ENCODE measurements at places on chromosomes 4 and X.

GRCh38 chrX:68355629-68355920 lies 77.7 kb downstream of the OPHN1 start:
- DNase-seq = no peak

GRCh38 chr4:155722816-155723499 lies 35.9 kb upstream of the GUCY1B1 start:
- no peak for DNase-seq

- no peak for DNase-seq
These were observed 19.3 kb downstream of the DMP1 start for GRCh38 chr4:87669373-87669772.

GRCh38 chr4:73710094-73710493 lies 30.3 kb upstream of the CXCL8 start:
- no peak for DNase-seq

DNA sequence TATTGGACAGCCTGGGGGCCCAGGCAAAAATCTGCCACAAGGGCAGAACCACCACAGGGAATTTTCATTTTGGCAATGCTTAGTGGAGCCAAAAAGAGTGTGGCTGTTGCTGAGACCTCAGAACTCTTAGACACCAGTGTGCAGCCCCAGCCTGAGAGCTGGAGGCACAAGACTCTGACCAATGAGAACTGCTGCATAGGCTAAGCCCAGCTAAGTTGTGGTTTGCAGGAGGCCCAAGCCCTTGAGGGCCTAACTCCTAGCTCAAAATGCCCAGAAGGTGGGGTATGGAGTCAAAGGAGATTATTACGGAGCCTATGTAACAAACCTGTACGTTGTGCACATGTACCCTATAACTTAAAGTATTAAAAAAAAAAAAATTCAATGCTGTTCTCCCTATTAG lies 296.7 kb downstream of the TRAM1L1 start:
- DNase-seq = no peak

DNA sequence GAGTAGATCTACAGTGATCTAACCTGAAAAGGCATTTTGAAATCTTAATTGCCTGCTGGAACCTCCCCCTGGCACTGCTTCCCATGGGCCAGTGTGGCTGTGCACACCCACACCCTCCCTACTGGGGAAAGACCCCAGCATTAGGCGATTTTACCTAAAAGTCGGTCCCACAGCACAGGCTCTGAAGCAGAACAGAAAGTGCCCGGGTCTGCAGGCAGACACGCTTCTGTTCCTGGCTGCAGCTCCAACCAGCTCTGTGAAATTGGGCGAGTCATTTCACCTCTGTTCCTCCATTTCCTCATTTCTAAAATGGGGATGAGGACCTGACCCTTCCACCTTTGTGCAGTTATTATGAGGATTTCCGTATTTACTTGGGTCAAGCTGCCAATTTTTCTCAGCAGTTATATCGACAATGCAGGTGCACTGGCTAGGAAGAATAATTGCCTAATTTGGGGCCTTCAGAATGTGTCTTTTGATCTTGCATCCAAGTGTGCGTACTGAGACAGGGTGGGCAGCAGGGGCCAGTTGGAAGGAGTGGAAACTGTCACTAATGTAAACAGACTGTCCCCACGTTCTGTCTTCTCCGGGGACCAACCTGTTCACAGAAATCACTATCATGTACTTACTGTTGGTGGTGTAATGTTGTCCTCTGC lies 7.1 kb downstream of the KLF3 start:
- no peak for DNase-seq

DNA sequence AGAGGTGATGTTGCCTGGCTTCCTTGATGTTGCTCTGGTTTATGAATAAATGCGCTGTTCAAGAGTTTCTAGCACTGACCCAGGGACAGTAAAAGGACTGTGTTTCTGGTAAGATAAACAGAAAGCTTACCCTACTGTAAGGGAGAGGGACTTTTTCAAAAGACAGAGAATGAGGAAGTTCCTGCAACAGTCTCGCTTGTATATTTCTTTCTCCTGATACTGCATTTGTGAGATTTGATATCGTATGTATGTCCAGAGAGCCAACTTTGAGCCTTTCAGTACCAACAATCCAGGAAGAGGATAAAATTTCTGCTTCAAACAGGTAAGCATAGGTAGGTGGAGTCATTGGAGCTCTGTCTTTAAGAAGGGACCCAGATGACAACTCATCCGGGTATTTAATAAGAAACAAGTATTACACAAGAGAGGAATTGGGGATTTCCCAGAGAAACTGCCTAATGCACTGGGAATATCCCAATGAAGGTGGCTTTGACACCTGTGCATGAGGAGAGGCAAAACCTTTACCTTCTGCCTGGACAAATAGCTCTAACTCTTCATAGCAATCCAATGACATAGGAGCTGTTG lies 773 bp downstream of the DAPP1 start:
- no peak for DNase-seq

- DNase-seq = no peak
These were observed 727.6 kb upstream of the MAGEB2 start for GRCh38 chrX:29487714-29488113.

DNA sequence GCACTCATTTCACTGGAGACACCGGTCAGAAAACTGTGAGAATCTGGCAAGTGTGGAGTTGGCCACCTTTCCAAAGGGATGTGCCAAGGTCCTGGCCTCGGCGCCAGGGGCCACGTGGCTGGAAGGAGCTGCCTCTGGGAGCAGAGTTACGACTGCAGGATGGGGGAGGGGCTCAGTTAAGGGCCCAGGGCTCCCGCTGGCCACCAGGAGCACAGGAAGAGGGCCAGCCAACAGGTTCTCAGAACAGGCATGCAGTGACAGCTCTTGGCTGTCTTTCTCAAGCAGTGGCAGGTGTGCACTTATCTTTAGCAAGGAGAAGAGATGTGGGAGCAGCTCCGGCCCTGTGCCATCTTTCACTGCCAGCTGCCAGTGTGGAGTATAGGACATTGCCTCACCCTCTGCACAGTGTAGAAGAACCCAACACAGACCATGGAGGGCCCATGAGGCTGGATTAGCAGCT lies 115.9 kb upstream of the RBPJ start:
- no peak for DNase-seq

DNA sequence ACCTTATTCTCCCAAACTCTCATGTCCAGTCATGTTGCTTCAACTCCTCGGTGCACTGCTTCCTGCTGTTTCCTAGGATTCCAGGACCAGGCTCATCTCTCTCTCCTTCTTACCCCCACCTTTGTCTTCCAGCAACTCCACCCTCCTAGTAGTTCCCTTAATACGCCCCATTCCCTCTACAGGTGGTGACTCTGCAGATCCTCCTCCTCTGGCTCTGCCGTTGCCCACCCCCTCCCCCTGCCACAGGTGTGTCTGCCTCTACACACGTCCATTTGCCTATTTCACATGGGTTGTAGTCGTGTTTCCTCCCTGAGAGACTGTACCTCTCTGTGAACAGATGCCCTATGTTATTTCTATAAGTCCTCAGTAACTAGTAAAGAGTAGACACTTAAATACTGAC lies 32.4 kb downstream of the CDS1 start:
- DNase-seq = no peak

DNA sequence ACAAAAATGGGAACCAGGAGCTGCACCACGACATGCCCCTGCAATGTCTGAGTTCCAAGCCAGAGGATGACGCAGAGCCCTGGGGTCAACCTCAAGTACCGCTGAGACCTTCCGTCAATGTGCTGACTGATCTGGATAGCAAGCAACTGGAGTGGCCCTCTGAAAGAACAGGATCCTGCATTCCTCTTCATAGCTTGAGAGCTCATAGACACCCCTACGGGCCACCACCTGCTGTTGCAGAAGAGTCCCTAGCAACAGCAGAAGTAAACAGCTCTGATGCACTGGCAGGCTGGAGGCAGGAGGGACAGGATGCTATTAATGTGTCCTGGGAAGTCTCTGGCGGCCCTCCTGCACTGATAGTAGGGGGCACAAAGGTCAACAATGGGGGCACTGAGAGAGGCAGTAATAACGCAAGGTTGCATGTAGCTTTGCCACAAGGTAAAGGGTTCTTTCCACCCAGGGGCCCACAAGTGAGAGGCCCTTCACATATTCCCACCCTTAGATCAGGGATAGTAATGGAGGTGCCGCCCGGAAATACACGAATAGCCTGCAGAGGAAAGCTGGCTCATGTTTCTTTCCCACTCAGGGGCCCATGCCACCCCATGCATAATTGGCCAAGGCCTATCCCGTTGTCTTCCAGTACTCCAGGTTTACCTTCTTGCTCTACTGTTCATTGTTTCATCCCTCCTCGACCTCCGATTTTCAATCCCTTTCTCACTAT lies 1.3 kb downstream of the PRR32 start:
- DNase-seq = no peak

- no peak for DNase-seq
These were observed 152.0 kb downstream of the GRIA2 start for GRCh38 chr4:157372567-157372966.

- DNase-seq = no peak
These were observed 43.5 kb downstream of the NUDT9 start for GRCh38 chr4:87465739-87466366.

- peak; percentile 30 for DNase-seq
These were observed 15.1 kb upstream of the ABLIM2 start for GRCh38 chr4:8173492-8174242.

DNA sequence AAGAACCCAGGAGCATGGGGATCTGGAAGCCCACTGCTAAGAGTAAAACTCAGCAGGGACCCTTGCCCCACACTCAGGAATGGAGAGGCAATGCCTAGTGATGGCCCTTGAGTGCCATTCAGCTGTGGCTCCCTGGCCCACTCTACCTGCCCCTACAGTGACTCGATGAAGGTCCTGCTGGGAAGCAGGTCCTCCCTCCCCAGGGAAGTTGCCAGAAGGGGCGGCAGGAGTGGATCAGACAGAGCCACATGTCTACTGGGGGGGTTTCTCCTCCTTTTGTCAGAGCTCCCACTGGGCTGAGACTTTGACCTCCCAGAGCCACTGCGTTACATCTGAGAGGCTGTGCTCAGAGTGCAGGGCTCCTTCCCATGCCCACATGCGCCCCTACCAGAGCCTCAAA lies 1.2 kb downstream of the SLC10A3 start:
- no peak for DNase-seq

DNA sequence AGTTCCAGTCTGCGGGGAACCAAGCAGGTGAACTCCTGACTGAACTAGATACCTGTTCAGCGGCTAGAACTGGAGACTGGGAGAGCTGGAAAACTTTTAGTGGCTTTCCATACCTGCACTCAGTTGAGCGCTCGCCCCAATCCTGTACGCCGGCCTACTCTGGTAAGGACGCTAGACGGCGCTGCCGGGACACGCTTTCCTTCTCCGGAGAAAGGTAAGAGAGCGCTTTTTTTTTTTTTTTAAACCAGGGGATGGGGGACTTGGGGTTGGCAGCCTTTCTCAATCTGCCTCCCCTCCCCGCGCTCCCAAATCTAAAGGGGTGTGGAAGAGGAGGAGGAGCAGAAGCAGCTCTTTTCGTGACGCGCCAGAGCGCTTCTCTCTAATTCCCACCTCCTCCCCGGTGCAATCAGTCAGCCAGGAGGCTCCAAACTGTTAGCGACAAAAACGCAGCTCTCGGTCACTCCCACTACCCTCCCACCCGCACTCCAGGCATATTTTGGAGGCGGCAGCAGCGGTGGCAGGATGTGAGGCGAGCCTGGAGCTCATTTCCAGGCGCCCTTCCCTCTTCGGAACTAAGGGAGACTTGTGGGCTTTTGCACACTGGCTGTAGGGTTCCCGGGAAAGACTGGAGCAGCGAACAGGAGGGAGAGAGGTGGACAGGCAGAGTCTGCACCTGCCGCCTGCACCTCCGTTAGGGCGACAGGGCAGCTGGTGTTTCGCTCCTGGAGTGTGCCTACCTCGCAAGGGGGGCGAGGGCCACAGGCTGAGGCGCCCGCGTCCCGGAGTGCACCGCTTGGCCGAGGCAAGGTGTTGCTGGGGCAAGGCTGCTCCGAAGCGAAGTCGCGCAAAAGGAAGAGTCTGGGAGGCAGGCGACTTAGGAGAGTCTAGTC lies at the start of gene IL1RAPL2:
IL1RAPL2 (plus strand) TSS at position 409 of the 890 bp plus-strand sequence.
- DNase-seq = peak; percentile 68

DNA sequence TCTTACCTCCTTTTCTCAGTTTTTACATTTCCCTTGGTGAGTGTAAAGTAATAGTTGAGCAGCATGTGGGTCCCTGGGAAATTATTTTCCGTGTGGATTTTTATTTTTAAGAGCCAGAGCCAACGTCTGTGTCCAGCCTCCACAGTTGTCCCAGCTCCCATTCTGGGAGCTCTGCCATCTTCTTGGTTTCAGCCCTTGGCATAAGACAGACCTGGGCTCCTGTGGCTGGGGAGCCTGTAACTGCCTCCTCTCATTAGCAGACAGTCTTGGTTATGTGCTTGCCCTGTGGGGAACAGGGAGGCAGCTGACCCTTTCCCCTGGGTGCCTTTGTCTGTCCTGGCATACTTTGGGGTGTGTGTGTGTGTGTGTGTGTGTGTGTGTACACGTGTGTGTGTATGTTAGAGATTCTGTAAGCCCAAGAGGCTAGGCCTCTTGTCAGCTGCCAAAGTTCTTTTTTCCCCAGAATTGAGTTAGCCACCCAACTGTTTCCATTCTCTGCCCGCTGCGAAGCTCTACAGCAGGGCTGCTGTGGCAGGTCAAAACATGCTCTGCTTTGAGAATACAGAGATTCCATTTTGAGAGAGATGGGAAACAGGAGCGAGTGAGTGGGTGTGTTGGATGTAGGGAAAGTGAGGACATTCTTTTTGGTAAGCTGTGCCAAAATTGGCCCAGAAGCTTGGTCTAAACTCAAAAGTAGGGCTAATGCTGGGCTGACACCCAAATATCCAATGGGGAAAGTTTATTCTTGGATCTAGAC lies 140.7 kb downstream of the TMEM164 start:
- no peak for DNase-seq

DNA sequence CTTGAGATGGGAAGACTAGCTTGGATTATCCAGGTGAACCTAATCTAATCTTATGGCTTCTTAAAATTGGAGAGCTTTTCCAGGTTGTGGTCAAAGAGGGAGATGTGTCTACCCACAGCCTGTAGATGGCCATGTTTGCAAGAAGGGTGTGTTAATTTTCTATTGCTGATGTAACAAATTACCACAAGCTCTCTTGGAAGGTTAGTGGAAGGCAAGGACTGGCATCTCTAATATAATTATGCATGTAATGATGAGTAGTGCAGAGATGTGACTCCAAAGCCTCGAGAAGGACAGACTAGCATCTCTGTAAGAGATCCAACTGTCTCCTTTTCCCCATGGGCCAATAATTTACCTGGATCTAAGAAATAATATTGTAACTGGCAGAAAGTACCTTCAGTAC lies 3.2 kb upstream of the ADH1B start:
- DNase-seq = no peak

DNA sequence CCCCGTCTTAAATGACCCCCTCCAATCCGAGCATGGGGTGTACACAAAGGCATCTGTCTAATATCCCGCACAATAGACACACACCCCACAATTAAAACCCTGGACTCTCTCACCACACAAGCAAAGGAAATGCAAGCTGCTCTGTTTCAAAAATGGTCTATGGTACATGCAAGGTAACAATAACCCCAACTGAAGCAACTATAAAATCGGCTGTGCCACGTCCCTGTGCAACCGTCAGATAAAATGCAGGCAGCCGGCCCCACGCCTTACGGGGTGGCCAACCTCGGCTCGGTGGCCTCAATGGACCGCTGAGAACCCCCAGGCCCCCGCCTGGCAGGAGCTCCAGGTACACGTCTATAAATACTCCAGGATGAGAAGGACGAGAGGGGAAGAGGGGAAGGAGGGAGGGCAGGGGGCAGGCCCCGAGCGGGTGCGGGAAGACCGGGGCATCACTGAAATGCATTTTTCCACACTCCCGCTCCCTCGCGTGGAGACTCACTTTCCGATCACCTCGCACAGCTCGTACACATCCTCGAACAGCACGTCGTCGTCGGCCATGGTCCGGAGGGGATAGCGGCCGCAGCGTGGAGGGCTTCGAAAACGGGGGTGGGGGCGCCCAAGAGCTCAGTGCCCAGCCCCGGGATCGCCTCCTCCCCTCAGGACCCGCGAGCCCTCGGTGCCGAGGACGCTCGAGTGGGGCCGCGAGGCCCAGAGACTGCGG lies 763 bp downstream of the CASK start:
- peak; percentile 55 for DNase-seq

Measured in nephron progenitor cell (in vitro differentiated cells).